ENCODE measurements at places on chromosomes 3 and 15.

GRCh38 chr15:80693682-80694610 is 1.2 kb upstream of the ABHD17C start:
- peak; percentile 36 for DNase-seq

DNA sequence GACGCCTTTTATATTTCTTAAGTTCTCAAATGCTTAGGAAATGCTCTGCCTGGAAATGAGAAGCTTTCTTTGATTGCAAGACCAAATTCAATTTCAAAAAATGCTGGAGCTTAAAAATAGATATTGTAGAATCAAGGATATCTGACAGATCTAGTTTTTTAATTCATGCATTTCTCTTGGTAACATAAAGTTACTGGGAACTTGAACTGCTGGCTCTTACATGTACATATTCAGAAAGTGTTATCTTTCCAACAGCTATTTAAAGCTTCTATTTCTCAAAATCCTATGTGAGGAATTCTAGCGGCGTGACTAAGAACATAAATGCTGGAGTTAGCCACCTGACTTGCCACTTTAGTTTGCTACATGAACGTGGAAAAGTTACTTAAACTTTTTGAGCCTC is 109.3 kb downstream of the C3orf38 start:
- no peak for DNase-seq

DNA sequence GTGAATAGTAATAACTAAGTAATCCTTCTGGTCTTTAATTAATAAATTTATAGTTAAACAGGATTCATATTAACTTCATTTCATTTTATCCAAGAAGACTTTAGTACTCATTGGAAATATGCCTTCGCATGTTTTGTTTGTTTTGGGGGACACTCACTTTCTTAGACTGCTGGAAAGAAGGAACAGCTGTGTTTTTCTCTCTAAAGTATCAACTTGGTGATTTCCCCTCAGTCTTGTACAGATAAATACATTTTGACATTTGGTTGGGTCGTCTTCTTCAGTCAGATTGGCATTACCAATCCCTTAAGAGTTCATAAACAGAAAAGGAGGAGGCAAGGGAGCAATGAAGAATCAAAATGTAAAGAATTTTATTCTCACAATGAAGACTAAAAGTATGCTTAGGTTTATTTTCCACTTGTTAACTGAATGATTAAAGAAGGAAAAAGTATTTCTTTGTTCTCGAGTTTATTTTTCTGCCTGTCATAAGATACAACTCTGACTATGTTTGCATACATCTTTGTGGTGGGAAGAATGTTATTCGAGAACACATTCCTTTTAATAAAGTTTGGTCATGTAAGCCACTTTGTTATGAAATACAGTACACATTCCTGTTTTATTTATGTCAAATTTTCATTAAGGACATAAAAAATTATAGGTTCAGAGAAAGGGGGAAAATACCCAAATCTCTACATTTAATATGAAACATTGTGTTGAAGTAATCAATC is 140.2 kb downstream of the GMNC start:
- DNase-seq: no peak

GRCh38 chr15:101288905-101289513 is 6.0 kb downstream of the SNRPA1 start:
- DNase-seq: peak; percentile 30

DNA sequence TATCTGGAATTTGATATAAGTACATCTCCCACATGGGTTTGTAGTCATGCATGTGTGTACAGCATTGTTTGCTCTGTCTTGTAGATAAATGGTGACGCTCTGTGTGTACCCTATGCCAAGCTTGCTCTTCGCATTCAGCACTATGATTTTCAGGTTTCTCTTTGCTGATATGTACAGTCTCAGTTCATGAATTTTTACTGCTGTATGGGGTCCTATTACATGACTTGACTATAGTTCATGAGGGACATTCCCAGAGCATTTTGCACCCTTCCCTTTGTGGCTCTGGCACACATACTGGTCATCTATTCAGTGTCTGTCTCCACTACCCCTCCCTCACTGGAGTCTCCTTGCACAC is 132.7 kb downstream of the EEFSEC start:
- no peak for DNase-seq

DNA sequence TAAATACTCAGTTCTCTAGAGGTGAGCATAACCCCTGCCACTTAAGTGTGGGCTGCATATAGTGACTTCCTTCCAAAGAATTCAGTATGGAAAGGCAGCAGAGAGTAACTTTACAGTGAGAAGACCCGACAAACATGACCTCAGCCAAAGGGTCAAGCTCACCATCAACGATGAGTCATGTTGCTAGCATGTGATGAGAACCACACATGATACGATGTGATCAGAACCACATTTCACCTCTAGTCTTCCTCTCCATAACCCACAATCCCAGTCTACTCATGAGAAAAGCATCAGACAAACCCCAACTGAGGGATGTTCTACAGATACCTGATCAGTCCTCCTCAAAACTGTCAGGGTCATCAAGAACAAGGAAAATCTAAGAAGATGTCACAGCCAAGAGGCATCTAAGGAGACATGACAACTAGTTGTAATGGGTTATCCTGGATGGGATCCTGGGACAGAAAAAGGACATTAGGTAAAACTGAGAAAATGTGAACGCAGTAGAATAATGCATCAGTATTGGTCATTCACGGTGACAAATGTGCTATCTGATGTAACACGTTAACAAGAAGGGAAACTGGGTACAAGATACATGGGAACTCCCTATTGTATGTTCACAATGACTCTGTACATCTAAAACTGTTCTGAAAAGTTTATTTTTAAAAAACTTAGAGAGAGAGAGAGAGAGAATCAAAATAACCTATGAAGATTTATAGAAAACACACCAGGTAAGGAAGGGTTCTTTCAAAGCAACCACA is 28.3 kb downstream of the SEC61A1 start:
- no peak for DNase-seq

- DNase-seq: no peak
Measured at GRCh38 chr3:161672478-161672877, 175.9 kb downstream of the OTOL1 start.

- DNase-seq: no peak
Measured at GRCh38 chr15:40146037-40146436, 14.8 kb upstream of the BUB1B start.

DNA sequence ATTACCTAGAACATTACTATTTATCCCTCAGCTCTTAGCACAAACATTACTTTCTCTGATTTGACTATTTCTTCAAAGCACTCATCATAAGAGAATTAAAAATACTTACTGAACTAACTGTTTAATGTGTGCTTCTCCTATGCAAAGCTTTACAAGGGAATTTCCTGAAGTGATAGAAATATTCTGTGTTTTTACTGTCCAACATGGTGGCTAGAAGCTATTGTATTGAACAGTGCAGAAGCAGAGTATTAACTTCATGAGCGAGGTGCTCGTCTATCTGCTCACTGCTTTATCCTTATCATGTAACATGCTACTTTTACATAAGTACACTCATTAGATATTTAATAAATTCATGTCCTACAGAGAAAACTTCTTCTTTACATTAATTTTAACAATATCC is 239.1 kb downstream of the ISL2 start:
- DNase-seq: no peak

- no peak for DNase-seq
Measured at GRCh38 chr15:99099661-99100060, 5.2 kb upstream of the SYNM start.

DNA sequence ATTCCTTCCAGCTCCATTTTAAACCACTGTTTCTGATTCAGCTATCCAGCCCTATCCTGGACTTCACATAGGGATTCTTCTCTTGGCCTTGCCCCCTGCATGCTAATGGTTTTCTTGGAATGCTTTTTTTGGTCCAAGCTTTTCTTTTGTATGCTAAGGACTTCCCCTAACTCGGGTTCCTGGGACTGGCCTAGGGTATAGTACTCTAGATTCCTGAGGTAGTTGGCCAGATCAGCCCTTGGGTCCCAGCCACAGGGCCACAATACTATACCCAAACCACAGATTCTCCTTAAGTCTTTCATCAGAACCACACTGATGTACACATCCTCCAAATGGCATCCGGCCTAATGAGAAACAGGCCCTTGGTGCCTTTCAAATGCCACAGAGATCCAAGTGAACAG is 2.8 kb downstream of the FYCO1 start:
- DNase-seq: no peak

DNA sequence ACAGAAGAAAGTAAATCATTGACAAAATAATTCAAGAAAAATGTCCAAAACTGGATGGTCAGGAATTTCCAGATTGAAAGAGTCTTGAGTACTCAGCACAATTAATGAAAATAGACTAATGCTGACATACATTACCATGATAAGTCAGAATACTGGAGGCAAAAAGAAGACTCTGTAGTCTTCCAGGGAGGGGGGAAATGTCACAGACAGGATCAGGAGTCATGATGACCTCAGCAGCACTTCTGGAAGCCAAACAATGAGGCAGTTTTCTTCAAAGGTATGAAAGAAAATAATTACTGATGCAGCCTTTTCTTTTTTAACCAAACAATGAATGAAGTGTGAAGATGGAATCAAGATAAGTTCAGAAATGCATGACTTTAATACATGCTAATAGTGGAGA is 30.1 kb upstream of the SLC22A13 start:
- no peak for DNase-seq

- no peak for DNase-seq
Measured at GRCh38 chr15:78968539-78969271, 23.9 kb upstream of the CTSH start.

GRCh38 chr3:194176274-194176991 is 40.5 kb downstream of the HES1 start:
- DNase-seq: no peak
